T follicular helper cell (primary cell): ENCODE measurements at places on chromosomes 1 and 21.

GRCh38 chr1:109617291-109617801 lies 2.1 kb downstream of the GNAT2 start:
- no peak for DNase-seq

DNA sequence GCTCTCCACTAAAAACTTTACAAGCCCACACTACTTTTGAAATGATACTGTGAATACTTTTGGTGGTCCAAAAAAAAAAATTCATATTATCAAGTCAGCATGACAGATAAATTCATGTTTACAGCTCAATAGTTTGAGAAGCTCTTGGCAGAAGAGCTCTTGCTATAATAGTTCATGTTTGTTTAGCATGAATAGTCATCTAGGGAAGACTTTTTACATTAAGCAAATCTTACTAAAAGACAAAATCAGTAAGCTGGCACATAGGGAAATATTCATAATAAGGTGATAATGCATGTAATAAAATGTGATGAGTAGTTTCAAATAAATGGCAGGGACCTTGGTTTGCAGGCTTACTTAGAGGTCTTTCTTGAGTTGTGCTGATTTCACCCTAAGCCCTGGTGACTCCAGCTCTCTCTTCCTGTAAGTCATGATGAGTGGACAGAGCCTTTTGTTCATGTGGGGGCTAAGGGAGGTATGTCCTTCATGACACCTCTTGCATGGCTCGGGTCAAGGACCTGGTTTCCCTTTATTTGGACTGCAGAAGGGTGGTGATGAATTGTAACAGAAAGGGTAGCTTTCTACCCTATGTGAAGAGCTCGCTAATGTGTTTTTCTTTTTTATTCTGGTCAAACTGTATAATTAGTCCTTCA lies 166.7 kb downstream of the GABPA start:
- DNase-seq: no peak

DNA sequence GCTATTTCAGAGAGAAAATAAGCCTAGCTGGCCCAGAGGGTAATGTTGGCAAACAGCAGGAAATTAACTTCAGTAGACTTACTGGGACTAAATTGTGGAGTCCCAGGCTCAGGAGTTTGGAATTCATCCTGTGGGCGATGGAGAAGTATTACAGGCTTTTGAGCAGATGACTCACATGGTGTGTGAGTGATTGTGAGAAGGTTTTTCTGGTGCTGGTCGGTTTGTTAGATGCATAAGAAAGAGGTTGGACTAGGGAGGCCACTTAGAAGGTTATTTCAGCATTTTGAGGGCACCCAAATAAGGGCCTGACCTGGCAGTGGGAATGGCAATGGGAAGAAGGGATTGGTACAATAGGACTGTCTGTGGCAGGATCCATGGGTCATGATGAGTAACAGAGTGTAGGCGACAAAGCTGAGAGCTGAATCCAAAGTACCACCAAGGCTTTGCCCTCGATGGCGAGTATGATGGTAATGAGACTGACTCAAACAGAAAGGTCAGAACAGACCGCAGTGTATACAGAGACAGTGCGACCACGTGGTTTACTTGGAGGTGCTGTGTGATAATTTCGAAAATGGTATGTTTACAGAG lies 69.2 kb upstream of the KIF26B start:
- DNase-seq: no peak

DNA sequence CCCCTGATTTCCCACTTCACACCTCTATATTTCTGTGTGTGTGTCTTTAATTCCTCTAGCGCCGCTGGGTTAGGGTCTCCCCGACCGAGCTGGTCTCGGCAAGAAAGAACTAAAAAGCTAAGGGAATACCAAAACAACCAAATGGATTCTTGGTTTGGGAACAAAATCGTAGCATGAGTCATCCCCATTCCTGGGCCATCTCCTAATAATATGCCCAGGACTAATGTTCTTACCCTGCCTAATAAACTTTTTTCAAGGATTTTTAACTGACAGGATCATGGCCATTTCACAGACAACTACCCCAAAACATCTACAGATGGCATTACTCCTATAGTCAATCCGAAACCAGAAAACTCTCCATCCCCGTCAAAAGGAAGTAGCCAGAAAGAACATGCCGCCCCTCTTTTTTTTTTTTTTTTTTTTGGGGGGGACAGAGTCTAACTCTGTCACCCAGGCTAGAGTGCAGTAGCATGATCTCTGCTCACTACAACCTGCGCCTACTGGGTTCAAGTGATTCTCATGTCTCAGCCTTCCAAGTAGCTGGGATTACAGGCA lies 4.1 kb upstream of the HPDL start:
- no peak for DNase-seq

GRCh38 chr1:28282426-28283407 lies 23.4 kb downstream of the SESN2 start:
- DNase-seq: no peak

DNA sequence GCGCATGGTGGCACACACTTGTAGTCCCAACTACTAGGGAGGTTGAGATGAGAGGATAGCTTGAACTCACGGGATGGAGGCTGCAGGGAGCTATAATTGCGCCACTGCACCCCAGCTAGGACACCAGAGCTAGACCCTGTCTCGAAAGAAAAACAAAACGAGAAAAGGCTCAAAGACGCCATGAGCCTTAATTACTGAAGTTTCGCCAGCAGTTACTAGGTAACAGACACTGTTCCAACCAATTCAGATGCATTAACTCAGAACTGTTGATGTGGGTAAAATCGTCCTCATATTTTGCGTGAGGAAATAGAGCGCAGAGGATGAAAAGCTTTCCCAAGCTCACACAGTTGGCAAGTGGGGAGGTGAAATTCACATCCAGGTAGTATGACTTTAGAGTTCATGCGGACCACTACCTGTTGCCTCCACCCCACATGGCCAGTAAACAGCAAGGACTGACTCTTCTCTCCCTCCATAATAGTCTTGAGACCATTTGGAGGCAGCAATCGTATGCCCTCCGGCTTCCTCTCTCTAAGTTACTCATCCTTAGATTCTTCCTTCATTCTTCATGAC lies 40.1 kb downstream of the INAVA start:
- no peak for DNase-seq

- no peak for DNase-seq
These were observed 8.3 kb downstream of the MAPKAPK2 start for GRCh38 chr1:206693029-206693428.

GRCh38 chr1:27527890-27528817 lies 38.2 kb upstream of the WASF2 start:
- DNase-seq: peak; percentile 39

- no peak for DNase-seq
These were observed 10.2 kb downstream of the SMAP2 start for GRCh38 chr1:40383488-40384412.

DNA sequence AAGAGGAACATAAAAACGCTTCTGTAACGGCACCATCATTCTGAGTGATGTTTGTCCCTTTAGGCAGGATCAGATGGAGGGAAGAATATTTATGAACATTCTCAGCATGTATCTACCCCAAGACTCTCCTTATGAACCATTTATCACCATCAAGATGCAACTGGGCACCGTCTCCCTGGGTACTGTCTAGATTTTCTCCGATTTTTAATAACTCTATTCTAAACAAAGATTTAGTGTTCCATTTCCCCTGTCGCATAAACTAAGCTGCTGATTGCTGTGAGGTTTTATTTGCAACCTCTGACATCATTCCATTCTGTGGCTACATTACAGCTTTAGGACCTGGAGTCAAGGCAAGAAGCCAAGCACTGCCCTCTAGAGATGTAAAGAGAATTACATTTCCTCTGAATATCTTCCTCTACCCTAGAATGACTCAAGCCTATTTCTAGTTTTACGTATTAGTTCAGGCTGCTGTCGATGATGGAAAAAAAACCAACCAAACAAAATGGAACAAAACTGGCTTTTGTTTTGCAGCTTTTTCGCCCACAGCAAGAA lies 130.1 kb upstream of the MAP1LC3C start:
- DNase-seq: no peak

GRCh38 chr1:185062710-185063370 lies 17.5 kb downstream of the RNF2 start:
- DNase-seq: no peak

- DNase-seq: no peak
These were observed 116.2 kb upstream of the KCNK2 start for GRCh38 chr1:214966346-214966745.

DNA sequence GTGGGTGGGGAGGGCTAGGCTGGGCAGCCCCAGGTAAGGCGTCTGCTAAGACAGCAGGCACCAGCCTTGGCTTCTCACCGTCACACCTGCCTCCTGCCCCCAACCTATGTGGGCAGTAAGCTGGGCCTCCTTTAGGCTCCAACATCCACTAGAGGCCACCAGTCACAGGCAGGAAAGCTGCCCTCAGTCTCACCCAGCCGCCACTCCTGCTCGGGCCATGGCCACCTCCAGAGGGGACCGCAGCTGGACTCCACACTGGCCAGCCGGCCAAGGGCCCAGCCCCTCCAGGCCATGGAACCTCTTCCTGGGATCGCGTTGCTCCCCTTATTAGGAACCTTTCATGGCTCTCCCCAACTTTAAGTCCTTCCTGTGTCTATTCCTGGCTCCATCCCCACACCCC lies 74.5 kb downstream of the MRPL37 start:
- DNase-seq: no peak

GRCh38 chr1:173048621-173049321 lies 2.0 kb downstream of the TNFSF18 start:
- DNase-seq: no peak

- DNase-seq: no peak
These were observed 20.4 kb downstream of the TEX35 start for GRCh38 chr1:178533121-178533946.

DNA sequence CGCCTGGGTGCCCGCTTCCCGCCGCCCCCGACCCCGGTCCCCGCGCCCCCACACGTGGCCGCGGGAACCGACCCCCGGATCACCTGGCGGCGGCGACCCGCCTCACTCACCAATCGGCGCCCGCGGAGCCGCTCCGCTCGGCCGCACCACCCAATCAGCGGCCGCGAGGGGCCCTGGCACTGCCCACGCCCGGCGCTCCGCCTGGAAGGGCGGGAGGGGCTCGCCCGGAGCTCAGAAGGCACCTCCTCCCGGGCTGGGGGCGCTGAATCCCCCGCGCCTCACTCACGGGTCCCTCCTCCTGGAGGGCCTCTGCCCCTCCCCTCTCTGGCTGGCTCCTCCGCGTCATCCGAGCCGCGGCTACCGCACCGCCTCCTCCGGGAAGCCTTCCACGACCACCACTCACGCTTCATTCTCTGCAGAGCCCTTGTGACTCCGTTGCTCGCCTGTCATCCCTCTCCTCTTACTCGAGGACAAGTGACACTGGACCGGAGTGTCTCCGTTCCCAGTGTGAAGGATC lies 374 bp downstream of the SH2D5 start:
- DNase-seq: peak; percentile 34

GRCh38 chr1:44036409-44037139 lies 5.3 kb upstream of the SLC6A9 start:
- peak; percentile 53 for DNase-seq

- no peak for DNase-seq
These were observed 34.9 kb downstream of the SIPA1L2 start for GRCh38 chr1:232594768-232595698.

DNA sequence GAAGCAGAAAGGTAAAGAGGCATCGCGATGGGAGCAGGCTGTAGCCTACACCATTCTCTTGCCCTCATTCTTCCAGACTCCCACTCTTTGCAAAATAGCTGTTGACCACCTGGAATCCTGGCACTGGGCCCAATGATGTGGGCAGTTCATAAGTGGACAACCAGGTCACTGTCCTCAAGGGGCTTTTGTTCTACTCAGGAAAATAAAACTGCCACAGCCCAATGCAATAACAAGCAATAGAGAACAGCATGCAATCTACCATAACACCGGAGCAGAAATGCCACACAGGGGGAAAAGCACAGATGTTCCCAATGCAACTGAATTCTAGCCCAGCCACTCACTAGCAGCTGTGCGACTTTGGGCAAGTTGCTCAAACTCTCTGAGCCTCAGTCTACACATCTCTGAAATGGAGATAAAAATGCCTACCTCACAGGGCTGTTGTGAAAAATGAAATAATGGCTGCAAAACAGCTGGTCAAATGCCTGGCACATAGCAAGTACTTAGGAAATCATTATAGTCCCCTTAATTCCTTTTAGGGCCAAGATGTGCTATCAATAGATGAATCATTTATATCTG lies 56.7 kb downstream of the NENF start:
- DNase-seq: no peak

DNA sequence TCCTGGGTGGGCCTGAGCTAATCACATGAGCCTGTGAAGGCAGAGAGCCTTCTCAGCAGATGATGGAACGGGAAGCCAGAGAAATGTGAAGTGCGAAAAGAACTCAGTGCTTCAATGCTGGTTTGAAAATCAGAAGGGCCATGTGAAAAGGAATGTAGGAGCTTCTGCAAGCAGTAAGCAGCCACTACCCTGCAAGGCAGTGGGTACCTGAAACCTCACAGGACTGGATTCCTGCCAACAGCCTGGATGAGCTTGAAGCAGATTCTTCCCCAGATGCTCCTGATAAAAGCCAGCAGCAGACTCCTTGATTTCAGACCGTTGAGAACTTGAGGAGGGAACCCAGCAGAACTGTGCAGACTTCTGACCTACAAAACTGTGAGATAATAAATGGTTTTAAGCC lies 158.6 kb downstream of the SYT2 start:
- no peak for DNase-seq

GRCh38 chr1:224733027-224733911 lies 117.2 kb downstream of the CNIH3 start:
- DNase-seq: no peak

GRCh38 chr21:17903029-17903806 lies 84.1 kb upstream of the C21orf91 start:
- DNase-seq: no peak

DNA sequence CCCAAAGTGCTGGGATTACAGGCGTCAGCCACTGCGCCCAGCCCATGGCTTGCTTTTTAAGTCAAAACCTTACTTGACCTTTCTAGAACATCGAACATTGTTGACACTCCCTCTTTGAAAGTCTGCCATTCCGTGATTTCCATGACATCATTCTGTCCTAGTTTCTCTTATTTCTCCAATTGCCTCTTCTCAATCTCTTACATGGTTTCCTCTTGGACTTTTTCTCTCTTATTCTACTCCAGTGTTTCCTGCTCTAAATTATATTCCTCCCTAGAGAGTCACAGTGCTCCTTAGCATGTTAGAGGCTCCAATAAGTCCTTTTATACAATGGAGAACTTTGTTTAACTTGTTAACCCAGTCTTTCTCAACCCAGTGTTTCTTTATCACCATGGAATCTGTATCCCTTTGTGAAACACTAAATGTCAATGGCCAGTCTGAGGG lies 25.5 kb downstream of the JAM2 start:
- no peak for DNase-seq
